Effector memory CD4-positive, alpha-beta T cell (primary cell): ENCODE measurements at places on chromosomes 6 and 20.

GRCh38 chr6:55175078-55176049, 1.0 kb downstream of the HCRTR2 start:
- DNase-seq = no peak

DNA sequence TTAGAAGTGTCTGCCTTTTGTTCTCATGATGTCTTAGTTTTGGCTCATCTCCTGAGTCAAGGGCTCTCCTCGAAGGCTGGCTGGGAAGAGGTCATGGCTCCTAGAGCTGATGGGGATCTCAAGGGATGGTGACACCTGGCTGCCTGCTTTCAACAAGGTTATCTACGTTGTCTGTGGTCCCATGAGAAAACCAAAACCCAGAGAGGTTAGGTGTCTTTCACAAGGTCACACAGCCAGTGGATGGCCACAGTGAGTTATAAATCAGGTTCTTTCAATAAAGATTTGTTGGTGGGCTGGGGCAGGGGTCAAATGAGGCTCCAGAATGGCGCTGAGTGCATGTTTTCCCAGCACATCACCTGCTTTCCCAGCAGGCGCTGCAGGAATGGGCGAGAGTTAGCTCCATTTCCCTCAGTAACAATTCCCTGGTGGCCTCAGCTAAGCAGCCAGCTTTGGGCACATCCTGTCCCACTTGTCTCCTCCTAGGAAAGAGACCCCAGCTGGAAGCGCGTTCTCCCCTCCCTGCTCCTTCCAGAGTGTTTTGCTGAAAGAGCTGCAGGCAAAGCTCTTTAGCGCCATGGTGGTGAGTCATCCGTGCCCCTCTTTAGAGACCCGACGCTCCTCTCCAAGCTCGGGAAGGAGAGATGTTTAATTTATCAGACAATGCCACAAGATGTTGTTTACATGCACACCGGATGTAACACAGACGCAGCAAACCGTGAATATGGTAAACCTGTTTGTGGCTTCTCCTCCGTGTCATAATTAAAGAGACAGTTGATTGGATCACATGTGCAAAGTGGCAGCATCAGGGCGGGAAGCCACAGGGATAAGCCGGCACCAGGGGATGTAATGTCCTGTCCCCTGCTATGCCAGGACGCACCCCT, 109.7 kb downstream of the LRFN2 start:
- peak; percentile 4 for DNase-seq

DNA sequence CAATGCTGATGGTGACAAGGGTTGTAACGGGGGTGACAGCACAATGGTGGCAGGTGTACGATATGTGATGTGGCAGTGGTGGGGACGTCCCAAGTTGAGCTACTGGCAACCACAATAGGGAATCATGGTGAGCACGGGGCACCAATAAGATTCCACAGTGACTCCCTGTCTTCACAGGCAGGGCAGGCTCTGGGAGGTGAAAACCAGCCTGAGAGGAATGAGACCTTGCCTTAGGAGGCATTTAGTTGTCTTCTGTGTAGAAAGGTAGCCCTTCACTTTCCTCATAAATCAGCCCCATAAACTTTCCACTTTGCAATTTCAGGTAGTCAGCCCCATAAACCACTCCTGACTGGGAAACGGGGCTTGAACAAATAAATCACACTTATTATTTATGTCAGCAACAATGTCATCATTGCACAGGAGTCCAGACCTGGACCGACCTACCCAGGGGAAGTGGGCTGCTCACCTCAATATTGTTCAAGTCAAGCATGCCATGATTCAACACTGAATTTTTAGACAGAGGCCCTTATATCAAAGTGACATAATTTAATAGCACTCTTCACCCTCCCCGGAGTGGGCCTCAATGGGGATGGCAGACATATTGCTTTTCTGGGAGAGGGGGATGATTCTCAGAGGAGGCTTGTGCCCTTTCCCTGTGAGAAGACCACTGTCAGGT, 150.8 kb downstream of the CDC5L start:
- DNase-seq = no peak

GRCh38 chr6:145898376-145898775, 65.8 kb downstream of the SHPRH start:
- DNase-seq = no peak

DNA sequence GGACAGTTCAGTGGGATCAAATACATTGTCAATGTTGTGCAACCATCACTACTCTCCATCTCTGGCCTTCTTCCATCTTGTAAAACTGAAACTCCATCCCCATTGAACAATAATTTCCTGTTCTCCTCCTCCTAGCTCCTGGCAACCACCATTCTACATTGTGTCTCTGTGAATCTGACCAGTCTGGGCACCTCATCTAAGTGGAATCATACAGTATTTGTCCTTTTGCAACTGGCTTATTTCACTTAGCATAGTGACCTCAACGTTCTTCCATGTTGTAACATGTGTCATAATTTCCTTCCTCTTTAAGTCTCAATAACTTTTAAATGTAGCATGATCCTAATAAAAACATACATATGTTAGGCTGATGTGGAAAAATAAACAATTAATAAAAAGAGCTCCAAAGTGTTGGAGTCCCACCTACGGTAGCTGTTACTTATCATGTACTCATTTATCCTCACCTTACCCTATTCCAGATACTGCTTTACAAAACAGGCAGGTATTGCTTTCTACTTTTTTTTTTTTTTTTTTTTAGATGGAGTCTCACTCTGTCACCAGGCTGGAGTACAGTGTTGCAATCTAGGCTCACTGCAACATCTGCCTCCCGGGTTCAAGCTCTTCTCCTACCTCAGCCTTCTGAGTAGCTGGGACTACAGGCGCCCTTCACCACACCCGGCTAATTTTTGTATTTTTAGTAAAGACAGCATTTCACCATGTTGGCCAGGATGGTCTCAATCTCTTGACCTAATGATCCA, 91.9 kb downstream of the TNFAIP3 start:
- DNase-seq = no peak

DNA sequence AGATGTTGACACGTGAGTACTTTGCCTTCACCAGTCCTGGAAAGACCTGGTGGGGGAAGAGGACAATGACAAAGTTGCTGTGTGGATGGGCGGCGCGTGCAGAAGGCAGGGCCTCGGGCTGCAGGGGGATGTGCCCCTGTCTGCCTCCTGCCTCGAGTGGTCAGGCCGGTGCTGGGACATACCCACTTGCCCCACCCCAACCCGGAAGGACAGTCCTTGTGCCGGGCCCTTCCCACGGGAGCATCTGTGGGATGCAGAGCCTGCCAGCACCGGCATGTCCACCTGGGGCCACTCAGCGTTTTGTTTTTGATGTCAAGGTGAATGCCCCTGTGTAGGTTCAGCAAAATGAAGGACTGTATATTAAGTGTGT, 60.5 kb upstream of the BHLHE23 start:
- no peak for DNase-seq

DNA sequence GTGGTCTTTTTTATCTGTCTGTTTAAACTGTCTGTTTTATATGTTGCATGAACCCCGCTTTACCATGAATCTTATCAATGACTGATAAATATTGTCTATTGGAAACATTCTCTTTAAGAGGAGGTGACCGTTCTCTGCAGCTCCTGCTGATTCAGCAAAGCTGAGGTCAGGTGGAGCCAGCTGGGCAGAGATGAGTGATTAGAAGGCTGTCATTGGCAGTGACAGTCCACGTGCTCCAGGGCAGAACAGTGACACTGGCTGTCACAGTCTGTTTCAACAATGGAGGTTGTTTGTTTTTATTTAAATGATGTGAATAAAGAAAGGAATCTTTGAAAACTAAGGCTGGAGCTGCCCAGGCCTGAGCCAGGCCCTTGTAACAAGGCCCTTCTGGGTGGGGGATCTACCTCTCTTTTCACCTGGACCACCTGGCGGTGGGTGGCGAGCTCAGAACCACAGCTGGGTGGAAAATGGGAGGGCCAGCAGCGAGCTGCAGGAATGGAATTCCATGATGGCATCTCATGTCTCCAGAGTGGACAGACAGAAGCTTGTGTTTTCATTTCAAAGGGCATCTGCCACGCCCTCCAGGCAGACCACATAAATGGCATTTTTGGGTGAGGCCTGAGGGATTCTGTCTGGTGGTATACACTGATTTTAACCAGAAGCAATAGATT, 12.6 kb downstream of the SYNJ2 start:
- DNase-seq = no peak

- no peak for DNase-seq
Measured at GRCh38 chr6:45688180-45688579, 310.4 kb upstream of the SUPT3H start.

DNA sequence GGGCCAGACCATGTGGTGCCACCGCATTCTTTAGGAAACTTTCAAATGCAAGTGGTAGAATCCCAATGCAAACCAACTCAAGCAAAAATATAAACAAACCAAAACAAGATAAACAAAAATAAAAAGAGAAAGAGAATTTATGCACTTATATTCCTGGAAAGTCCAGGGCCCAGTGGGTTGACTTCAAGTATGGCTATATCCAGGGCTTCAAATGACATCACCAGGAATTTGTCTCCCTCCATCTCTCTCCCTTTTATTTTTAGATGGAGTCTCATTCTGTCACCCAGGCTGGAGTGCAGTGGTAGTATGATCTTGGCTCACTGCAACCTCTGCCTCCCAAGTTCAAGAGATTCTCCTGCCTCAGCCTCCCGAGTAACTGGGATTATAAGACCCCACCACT, 56.1 kb upstream of the PNRC1 start:
- no peak for DNase-seq

- DNase-seq = no peak
Measured at GRCh38 chr6:163446549-163446948, 32.0 kb downstream of the QKI start.
